Neuronal stem cell (in vitro differentiated cells): ENCODE measurements at places on chromosomes 4 and X.

DNA sequence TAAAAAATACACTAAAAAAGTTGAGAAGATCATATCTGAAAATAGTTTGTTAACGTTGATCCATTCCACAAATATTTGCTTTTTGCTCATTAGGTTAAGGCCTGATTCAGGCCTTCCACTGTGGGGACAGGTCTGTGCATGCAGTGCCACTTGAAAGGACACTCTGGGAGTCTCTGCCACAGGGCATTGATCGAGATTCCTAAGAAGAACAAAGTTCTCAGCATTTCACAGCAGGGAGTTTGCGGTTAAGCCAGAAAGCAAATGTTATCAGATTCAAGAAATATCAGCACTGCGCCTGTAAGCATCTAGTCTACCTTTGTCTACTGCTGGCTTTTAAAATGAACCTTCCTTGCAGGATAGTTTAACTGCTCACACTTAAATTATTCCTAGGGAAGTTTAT is 62.2 kb upstream of the TNIP3 start:
- no peak for DNase-seq

GRCh38 chr4:142044271-142044670 is 407.9 kb downstream of the IL15 start:
- DNase-seq = no peak

DNA sequence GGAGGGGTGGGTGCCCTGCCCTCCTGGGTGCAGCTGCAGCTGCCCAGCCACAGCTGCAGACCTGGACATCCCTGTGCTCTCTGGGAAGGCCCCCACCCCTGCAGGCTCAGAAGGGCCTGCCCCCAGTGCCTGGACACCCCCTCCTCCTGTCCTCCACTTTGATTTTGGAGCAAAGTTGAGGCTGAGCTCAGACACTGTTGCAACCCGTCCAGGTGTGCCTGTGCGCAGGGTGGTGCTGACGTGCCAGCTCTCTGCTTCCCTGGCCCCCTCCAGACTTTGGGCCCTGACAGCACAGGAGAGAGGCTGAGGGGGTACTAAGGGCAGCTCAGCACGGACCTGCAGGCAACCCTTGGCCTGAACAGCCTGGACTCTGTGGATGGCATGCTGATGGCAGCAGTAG is 750.3 kb downstream of the ARAP2 start:
- no peak for DNase-seq

- DNase-seq = no peak
These were observed 2.7 kb downstream of the SHROOM2 start for GRCh38 chrX:9788911-9789310.

GRCh38 chr4:71008196-71008595 is 14.7 kb downstream of the DCK start:
- DNase-seq = no peak

GRCh38 chrX:5916945-5917344 is 311.7 kb downstream of the NLGN4X start:
- DNase-seq = no peak

DNA sequence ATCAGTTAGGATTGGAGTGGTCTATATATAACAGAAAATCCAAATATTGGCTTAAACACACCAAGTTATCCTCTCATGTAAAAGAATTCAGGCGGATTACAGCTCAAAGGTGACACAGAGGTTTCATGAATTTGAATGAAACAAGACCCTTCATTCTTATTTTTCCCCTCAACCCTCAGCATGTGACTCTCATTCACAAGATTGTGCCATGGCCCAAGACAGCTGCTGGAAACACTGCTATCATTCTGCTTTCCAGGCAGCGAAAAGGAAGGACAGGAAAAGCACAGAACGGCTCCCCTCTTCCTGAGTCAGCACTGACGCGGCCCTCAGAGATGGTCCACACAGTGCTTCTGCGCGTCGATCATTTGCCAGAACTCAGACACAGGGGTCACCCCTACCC is 891.0 kb upstream of the FRG1 start:
- no peak for DNase-seq

DNA sequence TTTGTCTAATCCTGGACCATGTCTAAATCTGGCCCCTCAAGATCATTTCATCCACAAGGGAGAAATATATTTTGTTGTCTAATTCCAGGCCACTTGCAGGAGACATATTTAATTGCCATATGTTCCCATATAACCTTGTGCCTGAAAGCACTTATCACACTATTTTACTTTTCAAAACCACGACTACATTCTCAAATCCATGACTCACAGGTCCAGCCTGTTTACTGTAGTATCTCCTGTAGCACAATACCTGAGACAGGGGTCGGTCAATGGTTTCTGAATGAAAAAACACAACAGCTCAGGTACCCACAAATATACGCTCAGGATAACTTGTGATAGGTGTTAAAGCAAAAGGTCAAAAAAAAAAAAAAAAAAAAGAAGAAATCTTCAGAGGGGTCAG is 60.9 kb downstream of the SEC24D start:
- DNase-seq = no peak

DNA sequence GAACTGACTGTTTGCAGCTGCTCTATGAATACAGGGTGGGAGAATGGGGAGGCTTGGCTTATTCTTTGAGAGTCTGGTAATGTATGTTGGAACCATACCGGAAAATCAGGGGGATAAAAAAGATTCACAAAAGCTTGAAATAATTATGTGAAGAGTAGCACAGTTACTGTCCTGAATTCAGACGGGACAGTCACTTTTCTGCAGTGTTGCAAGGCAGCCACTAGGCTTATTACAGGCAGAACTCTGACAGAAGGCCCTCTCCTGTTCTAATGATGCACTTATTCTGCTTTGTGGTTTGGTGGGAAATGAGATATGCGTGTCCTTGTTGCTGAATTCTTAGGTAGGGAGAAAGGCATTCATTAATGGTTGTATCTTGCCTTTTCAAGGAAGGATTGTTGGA is 37.2 kb downstream of the GUCY1B1 start:
- no peak for DNase-seq

- DNase-seq = no peak
These were observed 58.6 kb downstream of the GATB start for GRCh38 chr4:151702256-151702655.

DNA sequence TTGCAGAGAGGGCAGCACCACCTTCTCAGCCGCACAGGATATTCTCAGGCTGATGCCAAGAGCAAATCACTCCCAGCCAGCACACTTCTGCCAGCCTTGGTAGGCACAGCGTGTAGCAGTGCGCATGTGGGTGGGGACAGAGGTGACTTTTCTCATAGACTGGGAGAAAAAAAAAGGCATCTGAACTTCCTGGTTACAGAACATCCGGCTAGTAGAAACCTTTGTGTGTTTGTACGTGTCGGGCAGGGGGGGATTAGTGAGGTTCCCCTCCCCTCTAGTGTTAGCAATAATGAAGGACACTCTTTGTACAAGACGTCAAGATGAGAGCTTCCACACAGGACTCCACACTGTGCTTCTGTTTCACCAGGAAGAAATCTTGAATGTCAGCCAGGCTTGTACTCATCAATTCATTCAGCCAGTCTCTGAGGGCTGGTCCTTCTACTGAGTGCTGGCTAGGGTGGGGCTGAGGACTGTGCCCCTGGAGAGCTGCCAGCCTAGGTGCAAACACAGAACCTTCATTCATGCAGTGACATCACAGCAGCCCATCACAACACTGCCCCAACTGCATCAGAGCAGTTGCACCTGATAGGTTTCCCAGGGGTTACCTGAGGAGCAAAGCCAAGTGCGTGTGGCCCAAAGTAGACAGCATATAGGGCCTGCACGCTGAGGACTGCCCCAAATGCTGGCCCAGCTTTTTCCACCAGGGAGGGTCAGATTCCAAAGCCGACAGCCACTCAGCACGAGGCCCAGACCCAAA is 34.7 kb downstream of the SLC25A5 start:
- no peak for DNase-seq

GRCh38 chr4:93232883-93233282 is 595.7 kb upstream of the ATOH1 start:
- DNase-seq = no peak

- DNase-seq = no peak
These were observed 61.8 kb upstream of the TXK start for GRCh38 chr4:48195853-48196252.

DNA sequence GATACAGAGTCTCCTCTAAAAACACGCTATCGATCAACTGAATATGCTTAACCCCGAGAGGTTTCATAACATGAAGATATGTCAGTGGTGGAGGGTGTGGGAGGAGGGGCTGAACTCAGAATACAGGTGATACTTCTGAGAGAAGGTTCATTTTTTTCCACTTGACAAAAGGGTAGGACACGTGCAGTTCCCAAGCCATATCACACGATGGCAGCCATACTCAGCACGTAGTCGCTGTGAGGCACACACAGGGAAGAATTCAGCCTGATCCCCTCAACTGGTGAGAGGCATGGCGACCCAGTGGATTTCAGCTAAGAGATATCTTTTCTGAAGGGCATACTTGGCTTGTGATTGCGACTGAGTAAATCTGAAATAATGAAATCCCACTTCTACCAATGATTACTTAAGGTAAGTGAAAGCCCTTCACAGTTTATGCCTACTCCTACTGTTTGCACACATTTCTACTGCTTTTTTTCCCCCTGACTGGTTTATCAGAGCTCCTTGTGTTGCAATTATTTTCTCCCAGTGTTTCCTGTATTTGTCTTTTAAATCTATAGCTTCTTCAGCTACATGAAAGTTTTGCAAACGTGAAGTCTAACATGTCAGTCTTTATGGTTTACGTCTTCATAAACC is 133.1 kb downstream of the CORIN start:
- peak; percentile 42 for DNase-seq

DNA sequence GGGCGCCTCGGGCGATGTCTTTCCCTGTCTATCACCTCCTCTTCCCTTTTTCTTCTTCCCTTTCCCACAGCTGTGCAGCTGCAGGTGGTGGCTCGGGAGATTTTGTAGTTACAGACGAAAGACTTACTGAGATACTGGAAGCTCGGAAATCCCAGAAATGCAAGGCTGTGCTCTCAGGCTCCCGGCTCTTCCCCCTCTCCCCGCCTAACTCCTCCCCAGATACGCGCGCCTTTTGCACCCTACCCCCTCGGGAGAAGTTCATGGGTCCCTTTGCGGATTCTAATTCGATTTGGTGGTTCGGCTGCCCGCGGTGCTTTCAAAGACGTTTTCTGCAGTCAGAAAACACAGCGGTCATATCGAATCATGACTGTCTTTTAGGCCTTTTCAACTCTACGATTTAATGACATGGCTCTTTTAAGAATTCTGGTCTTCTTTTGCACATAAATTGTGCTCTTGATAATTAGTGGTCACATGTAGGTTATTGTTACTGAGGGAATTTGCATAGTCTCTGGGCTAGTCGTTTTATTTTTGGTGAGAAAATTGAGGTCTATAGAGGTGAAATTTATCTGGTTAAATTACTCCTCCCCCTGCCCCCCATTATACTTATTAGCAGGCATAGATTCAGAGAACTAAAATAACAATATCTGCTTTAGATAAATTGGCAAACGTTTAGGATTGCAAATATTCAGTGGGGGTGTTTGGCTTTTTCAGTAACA is 1.6 kb downstream of the SEPTIN11 start:
- no peak for DNase-seq

GRCh38 chrX:152306331-152306730 is 144.8 kb downstream of the GABRA3 start:
- DNase-seq = no peak

GRCh38 chr4:168514249-168514852 is 17.5 kb downstream of the PALLD start:
- no peak for DNase-seq

- DNase-seq = peak; percentile 43
These were observed 81.9 kb upstream of the QRFPR start for GRCh38 chr4:121462660-121463261.

GRCh38 chrX:14496674-14497073 is 32.7 kb upstream of the GLRA2 start:
- no peak for DNase-seq

DNA sequence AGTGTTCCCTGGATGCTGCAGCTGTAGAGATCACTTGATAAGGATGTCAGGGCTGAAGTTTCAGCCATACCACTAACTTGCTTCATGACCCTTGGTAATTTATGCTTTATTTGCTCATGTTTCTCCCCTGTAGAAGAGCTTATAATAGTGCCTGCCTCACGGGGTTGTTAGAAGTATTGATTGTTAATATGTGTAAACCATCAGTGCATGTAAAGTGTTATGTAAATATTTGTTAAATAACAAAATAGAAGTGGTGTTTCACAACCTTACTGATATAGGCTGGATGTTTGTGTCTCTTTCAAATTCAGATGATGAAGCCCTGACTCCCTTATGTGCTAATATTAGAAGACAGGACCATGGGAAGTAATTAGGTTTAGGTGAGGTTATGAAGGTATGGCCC is 1.5 kb upstream of the CXCL2 start:
- DNase-seq = no peak

- no peak for DNase-seq
These were observed 28.5 kb downstream of the TBCK start for GRCh38 chr4:106287353-106287969.

DNA sequence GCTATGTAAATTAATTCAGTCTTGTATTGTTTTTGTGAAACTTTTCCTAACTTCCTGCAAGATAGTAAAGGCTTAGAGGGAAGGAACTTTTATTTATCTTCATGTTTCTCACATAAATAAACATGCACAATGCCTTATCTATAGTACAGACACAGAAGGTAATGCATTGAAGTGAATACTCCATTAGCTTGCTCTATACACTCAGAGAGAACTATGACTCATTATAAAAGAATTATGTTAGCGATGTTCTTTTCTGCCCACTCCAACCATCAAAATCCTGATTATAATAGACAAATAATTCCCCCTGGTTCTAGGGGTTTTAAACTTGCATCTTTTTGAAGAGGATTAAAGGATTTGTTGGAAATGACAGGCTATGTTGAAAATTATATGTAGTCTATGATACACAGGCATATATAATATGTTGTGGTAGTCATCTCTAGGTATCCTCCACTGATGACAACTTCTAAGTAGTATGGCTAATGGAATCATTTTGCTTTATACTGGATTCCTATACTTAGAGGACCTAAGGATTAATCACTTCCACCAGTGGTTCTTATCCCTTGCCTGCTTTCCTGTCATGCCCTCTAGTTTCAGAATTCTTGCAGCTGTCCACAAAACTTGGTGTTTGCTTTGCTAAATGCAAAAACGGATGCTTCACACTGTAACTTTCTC is 115.7 kb downstream of the NDST4 start:
- DNase-seq = no peak

- DNase-seq = peak; percentile 56
These were observed 232.1 kb downstream of the CPE start for GRCh38 chr4:165610679-165611437.
